NCI-H1436 treated with DMSO at 0.1 percent for 48 hours (cell line): ENCODE measurements at places on chromosomes 11 and 22.

DNA sequence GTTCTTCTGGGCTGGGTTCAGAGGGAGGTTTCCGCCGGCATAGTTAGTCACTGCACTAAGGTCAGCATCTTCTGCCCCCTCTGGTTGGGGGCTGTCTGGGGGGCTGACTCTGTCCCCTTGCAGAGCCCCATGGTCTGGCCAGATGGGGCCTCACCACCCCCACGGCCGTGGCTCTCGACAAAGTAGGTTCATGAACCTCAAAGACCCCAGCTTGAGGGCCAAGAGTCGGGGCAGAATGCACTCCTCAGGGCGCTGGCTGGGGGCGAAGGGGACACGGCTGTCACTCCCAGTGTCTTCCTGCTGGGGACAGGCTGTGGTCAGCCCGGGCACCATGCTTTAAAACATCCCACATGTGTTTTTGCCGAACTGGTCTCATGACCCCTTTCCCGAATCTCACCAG lies 20.8 kb downstream of the ANO1 start:
- DNase-seq, result no peak

DNA sequence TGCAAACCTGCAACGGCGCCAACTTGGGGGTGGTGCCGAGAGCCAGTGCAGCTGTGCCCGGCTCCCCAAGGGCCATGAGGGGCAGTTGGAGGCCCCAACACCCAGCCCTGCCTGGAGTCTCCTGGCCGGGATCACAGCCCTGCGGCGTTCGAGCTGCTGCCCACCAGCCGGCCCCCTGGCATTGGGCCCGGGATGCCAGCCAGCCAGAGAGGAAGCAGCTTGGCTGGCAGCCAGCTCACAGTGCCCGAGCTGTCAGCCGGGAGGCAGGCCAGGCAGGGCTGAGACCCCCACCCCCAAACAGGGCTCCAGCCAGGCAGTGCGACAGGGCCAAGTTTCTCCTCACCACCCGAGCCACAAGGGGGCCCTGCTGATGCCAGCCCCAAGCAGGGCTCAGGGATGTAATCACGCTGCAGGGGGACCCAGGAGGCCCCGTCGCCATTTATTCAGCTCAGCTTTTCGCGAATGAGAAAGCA lies 26.0 kb upstream of the TCF20 start:
- DNase-seq, result no peak

- no peak for DNase-seq
Measured at GRCh38 chr22:23580576-23581259, 628 bp upstream of the IGLL1 start.

DNA sequence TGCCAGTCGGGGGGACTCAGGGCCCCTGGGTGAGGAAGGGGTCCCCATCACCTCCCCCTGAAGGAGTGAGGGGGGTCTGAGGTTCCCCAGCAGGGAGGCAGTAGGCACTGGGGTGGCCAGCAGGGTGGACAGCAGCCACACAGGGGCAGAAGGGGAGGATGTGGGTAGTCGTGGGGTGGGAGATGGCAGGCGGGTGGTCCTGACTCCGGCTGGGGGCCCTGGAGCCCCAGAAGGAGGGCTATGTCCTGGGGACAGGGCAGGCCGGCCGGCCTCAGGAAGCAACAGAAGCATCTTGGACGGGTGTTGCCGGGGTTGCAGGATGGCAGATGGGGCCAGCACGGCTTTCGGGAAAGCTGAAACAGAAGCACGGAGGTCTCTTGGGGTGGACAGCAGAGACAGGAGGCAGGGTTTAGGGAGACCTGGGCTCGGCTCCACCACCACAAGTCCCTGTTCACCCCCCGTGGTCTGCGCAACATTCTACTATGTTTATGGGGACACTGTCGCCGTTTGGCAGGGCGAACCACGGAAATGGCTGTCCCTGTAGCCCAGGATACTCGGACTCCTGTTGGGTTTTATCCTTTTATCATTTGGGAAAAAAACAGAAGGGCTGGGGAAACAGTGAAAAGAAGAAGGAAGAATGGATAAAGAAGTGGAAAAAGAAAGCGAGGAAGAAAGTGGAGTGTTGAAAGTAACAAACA lies 14.1 kb downstream of the VWCE start:
- DNase-seq, result no peak

GRCh38 chr11:72370201-72370600 lies 64.1 kb downstream of the CLPB start:
- no peak for DNase-seq

- DNase-seq, result no peak
Measured at GRCh38 chr11:118872403-118872821, 11.3 kb upstream of the CXCR5 start.

DNA sequence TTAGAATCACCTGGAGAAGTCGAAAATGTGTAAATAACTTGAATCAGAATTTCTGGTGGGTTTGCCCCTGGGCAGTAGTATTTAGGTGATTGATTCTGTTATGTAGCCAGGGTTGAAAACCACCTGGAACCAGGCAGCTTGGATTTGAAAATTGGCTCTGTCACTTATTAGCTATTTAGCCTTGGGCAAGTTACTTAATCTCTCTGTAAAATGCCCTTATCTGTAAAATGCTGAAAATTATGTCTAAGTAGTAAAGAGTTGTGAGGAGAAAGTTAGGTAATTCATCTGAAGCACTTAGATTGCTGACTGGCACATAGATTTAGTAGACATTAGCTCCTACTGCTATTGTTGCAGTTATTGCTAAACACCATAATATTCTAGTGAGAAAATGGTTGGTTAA lies 49.3 kb downstream of the PPME1 start:
- DNase-seq, result no peak

DNA sequence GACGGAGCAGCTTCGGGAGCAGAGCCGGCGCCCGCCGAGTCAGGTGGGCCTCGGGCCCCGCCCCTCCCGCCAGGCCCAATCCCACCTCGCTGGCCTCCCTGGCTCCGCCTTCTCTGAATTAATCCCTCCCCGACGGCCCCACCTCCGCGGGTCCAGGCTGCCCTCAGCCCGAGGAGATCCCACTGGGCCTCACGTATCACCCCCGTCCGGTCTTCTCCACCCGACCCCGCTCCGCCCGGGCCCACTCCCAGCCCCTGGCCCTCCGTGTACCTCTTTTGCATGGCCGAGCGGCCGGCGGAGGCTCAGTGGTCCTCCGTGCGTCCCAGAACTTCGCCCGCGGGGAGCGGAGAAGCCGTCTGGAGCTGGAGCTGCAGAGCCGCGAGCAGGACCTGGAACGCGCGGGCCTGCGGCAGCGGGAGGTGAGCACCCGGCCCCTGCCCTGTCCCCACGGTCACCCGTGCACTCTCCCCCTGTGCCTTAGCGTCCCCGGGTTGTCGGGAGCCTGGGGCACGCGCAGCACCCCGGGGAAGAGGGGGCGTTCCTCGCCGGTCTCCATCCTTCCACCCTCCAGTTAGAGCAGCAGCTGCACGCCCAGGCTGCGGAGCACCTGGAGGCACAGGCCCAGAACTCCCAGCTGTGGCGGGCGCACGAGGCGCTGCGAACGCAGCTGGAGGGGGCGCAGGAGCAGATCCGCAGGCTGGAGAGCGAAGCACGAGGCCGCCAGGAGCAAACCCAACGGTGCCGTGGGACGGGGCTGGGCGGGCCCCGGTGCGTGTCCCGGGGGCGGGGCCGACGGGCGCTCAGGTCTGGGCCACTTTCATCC lies 2.2 kb upstream of the CD151 start:
- no peak for DNase-seq

DNA sequence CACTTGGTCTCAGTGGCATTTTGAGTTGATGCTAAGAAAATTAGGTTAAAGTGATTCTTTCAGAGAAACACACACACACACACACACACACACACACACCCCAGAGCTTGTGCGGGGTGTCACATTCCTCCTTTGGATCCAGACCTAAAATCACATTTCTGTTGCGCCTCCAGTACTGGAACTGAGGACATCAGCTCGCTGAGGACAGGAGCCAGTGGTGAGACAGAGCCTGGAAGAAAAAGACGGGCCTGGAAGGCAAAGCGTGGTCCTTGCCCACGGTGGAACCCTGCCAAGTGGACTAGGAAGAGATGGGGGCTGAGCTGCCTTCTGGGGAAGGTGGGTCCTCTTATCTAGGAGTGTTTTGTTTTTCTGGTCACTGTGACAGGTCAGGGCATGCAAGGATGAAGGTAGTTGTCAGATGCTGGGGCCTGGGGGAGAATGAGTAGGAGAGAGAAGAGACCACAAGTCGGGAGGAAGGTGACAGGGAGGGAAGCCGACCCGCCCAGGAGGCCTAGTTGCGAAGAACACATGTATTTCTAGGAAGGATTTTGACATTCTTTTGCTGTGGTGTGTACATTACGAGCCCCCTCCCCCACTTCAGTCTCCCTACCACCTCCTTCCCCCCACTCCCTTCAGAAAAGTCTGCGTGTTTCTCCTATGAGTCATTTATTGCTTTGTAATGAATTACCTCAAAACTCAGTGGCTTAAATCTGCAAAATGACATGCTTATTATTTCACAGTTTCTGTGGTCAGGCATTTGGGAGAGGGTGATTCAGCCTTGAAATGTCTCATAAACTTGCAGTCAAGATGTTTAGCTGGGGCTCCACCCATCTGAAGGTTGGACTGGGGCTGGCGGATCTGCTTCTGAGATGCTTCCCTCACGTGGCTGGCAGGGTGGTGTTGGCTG lies 4.8 kb upstream of the ELFN2 start:
- DNase-seq, result no peak

DNA sequence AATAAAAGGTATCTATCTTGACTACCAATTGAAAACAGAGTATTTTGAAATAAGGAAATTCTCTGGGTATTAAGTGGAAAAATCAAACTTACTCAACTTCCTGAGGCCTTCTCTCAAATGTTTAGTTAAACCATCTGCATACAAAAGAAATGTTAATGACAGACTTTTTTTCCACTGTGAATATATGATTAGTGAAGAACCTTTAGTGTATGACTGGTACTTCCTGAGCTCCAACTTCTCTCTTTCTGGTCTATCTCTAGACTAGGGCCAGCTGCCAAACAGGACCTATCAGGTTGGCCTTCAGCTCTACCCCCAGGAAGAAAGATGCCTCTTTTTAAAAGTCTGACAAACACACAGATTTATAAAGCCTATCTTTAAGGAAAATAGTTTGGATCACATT lies 68.8 kb upstream of the SCUBE2 start:
- no peak for DNase-seq

DNA sequence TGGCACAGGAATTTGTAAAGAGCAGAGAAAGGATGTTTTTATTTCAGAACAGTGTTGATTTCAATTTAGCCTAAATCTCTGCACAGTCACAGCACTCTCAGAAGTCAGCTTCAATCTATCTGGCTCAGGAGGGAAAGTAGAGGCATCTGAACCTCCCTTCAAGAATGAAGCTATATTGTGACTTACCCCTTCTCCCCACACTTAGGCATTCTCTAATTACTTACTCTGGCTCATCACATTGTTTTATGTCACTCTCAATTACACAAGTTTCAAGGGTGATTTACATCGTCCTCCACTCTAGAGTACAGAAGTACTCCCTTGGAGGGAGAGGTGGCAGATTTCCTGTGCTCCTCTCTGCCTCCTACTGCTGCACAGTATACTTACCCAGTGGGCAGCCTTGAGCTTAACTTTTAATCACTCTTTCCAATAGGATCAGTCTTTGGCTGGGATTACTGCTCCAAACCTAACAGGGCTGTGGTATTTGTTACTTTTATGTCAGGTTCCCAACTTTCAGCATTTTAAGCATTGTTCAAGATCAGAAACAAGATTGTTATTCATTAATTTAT lies 211.4 kb downstream of the AASDHPPT start:
- no peak for DNase-seq

DNA sequence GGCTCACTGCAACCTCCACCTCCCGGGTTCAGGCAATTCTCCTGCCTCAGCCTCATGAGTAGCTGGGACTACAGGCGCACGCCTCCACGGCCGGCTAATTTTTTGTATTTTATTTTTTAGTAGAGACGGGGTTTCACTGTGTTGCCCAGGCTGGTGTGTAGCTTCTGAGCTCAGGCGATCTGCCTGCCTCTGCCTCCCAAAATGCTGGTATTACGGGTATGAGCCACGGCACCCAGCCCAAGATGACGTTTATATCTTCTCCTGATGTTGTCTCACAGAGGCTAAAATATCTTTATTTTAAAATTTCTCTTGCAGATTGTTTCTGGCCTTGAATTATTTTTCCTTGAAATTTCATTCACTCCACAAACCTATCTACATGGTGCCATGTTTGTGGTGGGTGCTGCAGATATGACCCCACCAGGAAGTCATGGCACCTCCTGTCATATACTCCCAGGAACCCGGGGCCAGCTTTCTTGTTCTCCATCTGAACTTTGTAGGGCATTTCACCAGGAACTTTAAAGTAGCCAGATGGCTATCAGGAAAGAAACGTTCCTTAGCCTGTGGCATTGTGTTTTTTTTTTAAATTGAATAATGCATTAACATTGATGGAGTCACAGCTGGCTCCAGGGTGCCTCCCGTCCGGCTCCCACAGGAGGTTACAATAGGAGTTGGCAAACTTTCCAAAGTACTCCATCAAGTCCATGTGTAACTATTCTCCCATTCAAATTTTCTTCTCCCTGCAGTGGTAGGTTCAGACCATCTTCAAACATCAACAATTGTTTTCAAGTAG lies 42.0 kb upstream of the LIPT2 start:
- DNase-seq, result no peak

GRCh38 chr11:96107143-96107824 lies 183.4 kb upstream of the MTMR2 start:
- DNase-seq, result no peak

DNA sequence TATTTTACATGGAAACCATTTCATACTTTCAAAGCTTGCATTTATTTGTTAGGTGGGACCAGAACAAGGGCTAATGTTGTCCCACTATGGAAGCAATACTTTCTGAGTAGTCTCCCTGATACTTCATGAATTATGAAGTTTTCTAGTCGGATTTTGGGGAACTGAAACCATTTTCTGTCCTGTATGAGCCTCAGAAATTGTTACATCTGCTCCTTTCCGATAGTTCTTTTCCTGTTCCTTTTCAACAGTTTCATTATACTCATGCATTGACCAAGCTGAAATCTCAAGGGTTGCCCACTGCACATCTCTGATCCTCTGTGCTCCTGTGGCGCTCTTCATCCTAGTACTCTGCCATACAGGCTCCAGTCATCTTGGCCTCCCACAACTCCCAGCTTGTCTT lies 31.5 kb upstream of the GLYATL1 start:
- DNase-seq, result no peak

DNA sequence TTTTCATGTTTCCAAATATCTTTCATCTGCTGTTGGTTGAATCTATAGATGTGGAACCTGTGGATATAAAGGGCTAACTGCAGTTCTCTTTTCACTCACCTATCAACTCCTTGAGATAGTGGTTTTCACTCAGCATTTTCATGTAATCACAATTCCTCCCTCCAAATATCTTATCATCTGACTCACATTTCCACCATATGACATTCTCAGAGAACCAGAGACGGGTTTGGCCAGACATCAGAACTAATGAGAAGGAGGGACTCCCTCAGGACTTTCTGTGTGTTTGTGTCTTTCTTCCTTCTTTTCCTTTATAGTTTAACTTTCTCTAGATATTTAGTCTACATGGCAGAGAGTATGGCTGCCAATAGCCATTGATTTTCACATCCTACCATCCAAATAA lies 134.8 kb upstream of the DDI1 start:
- no peak for DNase-seq

DNA sequence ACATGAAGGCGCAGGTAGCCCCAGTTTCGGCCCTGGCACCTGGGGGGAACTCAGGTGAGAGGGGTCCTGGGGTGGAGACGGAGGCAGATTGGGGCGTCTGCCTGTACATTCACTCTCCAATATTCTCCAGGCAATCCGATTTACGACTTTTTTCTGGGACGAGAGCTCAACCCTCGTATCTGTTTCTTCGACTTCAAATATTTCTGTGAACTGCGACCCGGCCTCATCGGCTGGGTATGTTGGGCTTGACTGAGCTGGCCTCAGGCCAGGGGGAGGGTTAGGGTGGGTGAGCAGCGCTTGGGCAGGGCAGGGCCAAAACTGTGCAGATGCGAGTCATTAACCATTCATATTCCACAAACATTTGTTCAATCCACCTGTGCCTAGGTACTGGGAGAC lies 1.7 kb downstream of the TM7SF2 start:
- DNase-seq, result no peak

GRCh38 chr11:66958232-66958955 lies at the start of gene PC:
Gene PC (minus strand): TSS chr11:66958383. CDS start chr11:66872159, 86,224 bp downstream.
- DNase-seq, result peak; percentile 95
